ENCODE measurements at places on chromosomes 1 and 21. TPM values are rescaled to one million over a fixed set of nuclear protein-coding genes. Genes with fewer than 3 reads are reported as not detected.

KPRP gene
- polyA plus RNA-seq, result not detected

TRIM67 gene
- 0.95 TPM for polyA plus RNA-seq

APOBEC4 gene
- polyA plus RNA-seq, result not detected

PPM1J gene
- polyA plus RNA-seq, result 24.7 TPM

TFF3 gene
- polyA plus RNA-seq, result not detected
